ENCODE measurements at places on chromosomes 6 and 20.

DNA sequence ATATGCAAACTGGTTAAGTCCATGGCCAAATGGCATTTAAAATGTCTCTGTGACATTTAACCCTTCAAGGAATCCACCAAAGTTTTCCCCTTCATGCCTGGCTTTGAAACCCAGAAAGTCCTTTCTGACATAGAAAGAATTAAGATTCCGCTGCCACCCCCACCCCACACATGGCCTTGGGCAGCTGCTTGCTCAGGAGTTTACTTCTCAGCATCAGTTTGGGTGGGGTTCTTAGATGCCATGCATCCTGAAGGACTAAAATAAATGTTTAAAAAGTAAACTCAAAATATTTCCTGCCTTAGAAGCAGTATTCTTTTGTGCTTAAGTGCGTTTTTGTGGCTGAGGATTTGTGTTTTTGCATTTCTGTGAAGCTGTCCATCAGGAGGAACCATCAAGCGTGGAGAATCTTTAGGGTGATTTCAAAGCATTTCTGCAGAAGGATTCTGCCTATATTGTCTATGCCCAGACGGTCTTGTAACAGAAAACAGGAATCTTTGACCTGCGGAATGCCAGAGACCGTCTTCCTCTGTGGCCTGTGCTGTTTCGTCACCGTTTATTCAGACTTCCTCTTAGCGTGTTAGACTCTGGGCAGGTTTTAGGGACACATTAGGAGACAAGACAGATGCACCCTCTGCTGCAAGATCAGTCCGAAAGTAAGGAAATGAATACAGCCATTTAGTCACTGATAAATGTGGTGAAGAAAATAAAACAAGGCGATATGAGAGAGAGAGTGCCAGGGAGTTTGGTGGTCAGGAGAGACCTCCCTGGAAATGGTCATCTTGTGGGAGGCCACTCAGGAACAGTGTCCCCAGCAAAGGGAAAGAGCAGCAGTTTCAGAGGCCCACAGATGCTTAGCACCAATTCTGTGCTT is 6.2 kb downstream of the DUSP22 start:
- no peak for DNase-seq

GRCh38 chr20:25320035-25320800 is 70.4 kb downstream of the ABHD12 start:
- DNase-seq = no peak

GRCh38 chr6:11785774-11786579 is 7.4 kb upstream of the ADTRP start:
- peak; percentile 18 for DNase-seq

DNA sequence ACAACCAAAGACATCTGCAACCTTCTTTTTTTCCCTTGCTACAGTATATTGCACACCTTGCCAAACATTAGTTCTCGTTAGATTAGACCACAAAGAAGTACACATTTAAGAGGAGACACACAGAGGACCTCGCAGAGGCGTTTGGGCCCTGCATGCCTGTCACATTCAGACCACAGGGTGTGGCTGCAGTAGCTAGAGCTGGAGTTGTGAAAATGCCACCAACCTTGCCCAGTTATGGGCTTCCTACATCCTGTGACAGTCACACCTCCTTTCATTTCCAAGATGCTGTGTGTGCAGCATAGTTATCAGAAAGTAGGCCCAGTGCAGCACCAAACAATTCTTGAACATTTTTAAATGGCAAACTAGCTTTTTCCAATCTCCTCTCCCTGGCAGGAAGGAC is 2.4 kb downstream of the SYNE1 start:
- DNase-seq = no peak

DNA sequence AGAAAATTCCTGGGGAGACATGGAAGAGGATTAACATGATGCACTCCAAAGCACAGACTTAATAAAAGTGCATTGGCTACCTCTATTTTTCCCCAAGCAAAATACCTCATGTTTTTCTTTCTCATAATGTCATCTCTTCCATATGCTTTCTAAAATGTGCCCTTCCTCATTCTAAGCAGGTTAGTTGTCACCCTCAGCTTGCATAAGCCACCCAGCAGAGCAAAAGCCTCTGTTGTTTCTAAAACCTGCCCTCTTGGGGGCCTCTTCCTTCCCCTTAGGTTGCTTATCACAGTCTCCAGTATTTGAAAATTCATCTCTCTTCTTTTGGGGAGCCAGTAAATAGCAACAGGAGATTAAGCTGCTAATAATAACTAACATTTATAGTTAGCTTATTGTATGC is 183.6 kb upstream of the FLRT3 start:
- DNase-seq = no peak

DNA sequence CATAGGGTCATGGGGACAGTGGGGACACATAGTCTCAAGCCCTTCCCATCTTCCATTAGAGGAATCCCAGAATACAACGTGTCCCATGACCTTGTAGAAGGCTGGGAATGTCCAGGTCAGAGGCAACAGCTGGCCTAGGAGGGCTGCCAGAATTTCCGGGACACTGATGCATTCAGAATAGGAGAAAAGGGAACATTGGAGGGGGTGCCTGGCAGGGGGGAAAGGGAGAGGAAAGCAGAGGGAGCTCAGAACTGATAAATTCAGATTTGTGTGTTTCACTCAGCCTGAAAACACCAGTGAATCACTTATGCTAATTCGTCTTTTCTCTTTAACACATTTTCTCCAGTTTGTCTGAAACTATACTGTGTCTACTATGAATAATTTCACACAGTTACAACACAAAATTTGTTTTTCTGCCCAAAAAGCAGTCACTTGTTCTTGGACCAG is 35.5 kb upstream of the BMP2 start:
- DNase-seq = no peak

- DNase-seq = no peak
Measured at GRCh38 chr6:169969372-169970099, 218.1 kb downstream of the ERMARD start.

DNA sequence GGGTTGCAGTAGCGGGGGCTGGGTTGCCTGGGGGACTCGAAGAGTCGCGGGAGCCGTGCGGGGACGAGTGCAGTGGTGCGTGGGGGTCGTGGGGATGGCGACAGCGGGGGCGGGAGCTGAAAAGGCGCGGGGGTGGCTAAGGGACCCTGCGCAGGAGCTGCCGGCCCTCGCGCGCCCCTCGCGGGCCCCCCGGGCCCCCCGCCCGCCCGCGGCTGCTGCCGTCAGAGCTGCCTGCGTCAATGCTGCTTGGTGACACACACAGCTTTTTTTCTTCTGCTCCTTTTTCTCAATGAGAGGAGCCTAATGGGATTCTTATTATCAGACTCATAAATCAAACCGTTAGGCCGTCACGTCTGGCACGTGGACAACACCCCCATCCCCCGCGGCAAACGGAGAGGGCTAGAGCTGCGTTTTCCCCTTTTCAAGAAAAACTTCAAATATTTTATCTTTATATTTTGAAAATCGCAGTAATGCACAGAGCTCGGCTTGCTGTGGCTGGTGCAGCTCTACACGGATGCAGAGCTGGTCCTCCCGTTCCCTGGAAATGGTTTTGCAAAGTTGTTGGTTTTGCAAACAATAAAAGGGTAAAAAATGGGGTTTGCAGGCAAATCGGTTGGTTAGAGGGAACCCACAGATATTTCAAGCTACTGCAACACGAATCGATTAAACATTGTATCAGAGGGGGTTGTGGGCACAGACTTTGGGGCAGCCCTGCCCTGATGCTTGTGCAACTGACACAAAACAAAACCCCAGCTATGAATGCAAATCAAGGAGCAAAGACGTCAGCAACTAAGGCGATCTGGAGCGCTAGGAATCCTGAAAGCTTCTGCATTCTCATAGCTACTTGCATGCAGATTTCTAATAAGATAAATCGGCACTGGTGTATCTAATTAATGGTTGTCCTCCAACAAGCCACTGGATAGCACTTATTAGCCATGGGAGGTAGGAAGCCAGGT is 161.4 kb downstream of the TBXT start:
- DNase-seq = no peak

DNA sequence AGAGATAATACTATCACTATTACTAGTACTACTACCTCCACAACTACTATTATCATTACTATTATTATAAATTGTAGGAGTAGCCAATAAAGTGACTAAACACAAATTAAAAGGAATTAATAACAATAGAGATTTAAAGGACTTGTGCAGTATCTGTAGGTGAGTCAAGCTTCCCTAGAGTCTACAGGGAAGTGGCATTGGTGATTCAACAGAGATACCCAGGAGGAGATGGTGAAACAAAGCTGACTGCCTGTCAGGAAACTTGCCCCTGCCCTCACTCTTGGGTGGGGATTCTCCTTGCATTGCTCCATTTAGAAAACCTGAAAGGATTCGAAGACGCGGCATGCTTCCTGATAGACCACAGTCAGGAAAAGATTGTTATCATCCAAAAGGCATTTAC is 23.3 kb upstream of the BCLAF1 start:
- no peak for DNase-seq

DNA sequence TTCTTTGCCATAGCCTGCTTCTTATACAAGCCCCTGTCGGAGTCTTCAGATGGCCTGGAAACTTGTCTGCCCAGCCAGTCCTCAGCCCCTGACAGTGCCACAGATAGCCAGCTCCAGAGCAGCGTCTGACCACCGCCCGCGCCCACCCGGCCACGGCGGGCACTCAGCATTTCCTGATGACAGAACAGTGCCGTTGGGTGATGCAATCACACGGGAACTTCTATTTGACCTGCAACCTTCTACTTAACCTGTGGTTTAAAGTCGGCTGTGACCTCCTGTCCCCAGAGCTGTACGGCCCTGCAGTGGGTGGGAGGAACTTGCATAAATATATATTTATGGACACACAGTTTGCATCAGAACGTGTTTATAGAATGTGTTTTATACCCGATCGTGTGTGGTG is 29.5 kb downstream of the SLCO4A1 start:
- DNase-seq = no peak

GRCh38 chr20:34943808-34944567 is 11.6 kb downstream of the GSS start:
- DNase-seq = no peak

- no peak for DNase-seq
Measured at GRCh38 chr20:37903317-37904007, 535 bp downstream of the VSTM2L start.

GRCh38 chr6:15871276-15871675 is 208.4 kb upstream of the DTNBP1 start:
- no peak for DNase-seq

DNA sequence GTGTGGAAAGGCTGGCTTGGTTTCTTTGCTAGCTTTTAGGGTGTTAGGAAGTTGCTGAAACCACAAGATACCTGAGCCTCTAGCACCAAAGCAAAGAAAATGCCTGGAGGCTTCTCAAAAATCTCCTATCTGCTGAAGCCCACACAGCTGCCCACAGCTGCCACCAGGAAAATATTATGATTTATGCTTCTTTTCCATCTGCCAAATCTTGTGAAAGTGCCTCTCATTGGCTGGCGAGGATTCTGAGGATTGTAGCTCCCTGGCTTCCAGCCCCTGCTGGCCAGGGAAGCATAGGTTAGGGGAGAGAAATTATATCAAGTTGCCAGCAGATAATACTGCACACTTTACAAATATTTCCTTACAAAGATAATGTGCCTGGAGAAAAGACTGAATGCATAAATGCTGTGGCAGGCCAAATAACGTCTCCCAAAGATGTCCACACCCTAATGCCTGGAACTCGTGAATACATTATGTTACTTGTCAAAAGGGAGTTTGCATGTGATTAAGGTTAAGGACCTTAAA is 98.4 kb downstream of the MRPL14 start:
- no peak for DNase-seq

- DNase-seq = no peak
Measured at GRCh38 chr20:44643596-44644229, 7.8 kb downstream of the ADA start.

GRCh38 chr6:107642095-107642860 is 152.4 kb downstream of the SOBP start:
- DNase-seq = no peak

- DNase-seq = no peak
Measured at GRCh38 chr6:37259191-37259590, 1.2 kb upstream of the TMEM217 start.

DNA sequence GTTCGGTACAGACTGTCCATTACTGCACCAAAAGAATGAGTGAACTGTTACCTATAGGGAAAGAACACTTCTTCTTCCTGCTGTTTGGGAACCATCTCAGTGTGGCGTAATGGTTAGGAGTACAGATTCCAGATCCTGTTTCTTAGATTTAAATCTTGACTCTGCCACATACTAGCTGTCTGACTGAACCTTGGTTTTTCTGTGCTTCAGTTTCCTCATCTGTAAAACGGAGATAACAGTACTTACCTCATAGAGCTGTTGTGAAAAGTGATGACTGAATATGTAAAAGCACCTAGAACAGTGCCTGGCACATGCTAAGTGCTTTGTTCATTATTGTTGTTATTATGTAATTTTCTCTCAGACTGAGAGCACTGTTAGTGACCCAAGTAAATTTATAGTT is 39.8 kb downstream of the STX11 start:
- no peak for DNase-seq

GRCh38 chr6:131631625-131632289 is 3.7 kb upstream of the MED23 start:
- DNase-seq = no peak

DNA sequence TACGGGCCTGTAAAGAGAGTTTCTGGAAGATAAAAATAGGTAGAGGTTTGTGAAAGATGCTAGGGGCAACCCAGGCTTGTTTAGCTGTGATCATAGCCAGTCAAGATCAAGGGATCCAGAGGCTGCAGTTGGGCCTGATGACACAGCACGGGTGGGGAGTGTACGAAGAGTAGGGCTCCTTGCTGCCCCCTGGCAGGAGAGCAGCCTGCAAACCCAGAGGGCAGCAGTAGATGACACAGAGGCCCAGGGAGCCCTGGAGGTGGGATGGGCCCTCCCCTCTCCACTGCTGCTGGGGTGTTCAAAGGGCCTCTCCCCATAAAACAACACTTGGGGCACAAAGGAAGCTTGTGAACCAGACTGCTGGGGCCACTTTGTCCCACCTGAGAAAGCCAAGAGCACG is 47.2 kb downstream of the VEGFA start:
- no peak for DNase-seq

DNA sequence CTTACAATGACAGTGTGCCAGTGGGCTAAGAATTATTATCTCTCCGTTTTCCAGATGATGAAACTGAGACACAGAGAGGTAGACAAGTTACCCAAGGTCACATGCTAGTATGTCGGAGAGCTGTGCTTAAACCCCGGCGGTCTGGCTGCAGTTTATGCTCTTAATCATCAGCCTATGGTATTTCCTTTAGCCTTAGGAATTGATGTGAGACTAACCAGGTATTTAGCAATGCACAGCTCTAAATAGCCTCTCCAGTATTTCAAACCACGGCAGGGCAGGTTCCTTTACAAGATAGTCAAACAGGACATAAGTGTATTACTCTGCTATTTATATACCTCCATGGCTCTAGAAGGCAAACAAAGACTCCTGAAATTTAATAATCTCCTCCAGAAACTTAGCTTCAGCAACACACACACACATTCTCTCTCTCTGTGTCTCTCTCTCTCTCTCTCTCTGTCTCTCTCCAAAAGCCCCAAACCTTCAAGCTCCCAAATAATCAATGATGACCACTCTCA is 142.0 kb upstream of the ZNF217 start:
- DNase-seq = no peak

DNA sequence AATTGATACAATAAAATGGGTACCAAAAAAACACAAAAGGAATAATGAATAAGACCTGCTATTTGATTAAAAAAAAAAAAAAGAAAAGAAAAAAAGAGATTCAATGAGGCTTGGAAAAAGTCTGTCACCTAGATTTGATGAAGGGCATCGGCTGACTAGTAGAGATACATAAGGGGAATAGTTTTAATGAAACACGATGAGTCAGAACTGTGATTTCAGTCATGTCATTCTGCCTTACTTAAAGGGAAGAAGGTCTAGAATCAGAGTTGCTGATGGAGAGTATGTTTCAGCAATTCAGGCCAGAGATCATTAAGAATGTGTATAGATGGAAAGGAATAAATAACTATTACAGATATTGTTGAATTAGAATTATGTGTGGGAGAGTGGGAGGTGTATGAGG is 565.9 kb upstream of the RNF217 start:
- DNase-seq = no peak
